ENCODE measurements at places on chromosomes 16 and 17. TPM values are rescaled to one million over a fixed set of nuclear protein-coding genes. Genes with fewer than 3 reads are reported as not detected.

Gene MNT
- total RNA-seq: 1.6 TPM

Gene TRAF7
- total RNA-seq: 41.8 TPM

Gene TRPV3
- under 0.01 TPM for total RNA-seq

Gene ADAD2
- 0.35 TPM for total RNA-seq

Gene ENGASE
- total RNA-seq: 18.1 TPM

Gene EVPLL
- total RNA-seq: not detected

Gene SP6
- 1.2 TPM for total RNA-seq

All from renal cortical epithelial cell (primary cell).